ENCODE measurements at places on chromosomes 3 and 15.

DNA sequence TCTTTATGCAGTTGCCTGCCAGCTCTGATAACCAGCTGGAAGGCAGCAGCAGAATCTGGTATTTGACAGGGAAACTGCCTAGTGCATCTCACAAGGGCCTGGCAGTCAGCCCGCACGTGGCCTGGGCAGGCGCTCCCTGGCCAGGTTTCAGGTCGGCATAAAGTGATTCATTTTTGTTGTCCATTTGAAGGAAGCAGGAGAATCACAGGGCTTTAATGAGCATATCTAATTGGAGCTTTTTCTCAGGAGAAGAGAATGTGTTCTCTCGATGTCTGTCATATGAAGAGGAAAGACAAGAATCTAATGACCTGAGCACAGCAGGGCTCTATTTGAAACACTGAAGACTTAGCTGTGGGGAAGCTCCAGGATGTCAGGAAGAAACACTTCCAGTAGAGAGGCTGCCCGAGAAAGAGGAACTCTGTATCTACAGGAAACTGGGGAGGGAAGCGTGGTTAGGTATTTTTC lies 98.8 kb upstream of the MB21D2 start:
- DNase-seq, result no peak

GRCh38 chr15:96020133-96020532 lies 310.4 kb upstream of the NR2F2 start:
- DNase-seq, result no peak

- no peak for DNase-seq
Observed at GRCh38 chr3:1446531-1446930, 353.7 kb downstream of the CNTN6 start.

GRCh38 chr15:51227940-51228732 lies 110.3 kb downstream of the CYP19A1 start:
- DNase-seq, result no peak

DNA sequence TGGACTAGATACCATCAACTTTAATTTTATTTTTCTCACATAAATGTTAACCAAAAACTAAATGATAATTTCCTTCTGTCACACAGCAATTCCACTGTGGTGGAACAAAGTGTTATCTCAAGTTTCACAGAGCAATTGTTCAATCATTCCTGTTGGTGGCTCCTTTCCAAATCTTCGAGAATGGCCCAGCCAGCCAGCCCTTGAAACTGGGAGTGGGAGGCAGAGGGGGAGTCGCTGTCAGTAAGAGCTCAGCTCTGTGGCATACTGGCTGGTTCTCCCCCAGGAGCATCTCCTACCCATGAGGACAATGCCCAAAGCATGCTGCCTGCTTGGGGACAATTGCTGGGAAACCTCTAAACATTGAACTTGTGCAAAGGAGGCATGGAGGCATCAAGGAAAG lies 47.7 kb downstream of the MECOM start:
- DNase-seq, result no peak

- no peak for DNase-seq
Observed at GRCh38 chr15:53716909-53717876, 42.3 kb downstream of the WDR72 start.

DNA sequence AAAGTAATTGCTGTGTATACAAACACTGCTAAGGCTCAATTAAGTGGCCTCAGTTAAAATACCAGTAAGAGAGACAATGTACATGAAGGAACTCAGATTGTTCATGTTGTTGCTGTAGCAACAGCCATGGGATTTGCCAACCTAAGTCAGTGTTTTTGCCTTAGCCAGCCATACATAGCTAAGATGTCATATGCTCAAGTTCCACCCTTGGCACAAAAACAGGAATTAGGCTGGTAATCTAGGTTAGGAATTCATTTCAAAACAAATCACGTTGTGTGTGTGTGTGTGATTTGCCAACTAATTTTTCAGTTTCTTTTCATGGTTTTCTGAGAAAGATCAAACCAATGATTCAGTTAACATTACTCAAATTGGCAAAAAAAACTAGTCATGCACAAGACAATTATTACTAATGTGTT lies 143.7 kb upstream of the KCNMB2 start:
- no peak for DNase-seq

DNA sequence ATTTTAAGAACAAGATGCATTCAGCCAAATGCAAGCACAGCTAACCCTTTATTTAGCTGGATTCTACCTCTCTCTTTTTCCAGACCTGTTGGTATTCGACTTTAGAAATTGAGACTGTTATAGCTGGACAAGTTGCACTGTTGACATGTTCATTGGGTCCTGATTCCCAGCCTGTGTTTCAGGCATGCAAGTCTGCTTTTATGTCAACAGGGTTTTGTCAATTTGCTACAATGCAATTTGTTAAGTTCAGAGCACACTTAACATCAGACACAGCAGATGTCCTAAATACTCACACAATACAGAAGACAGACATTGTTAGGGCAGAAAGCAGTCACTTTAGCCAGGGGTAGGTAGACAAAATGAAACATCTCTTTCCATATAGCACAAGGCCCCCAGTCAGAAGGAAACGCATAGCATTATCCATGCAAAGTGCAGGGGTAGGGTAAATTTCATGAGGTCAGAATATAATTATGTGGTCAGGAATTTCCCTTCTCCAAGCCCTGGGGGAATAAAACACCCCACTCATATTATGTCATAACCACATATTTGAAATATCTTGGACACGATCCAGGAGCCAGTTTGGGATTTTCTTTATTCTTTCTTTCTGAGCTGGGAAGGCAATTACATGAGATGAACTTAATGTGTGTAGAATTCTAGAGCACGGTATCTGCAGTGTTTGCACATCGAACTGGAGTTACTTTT lies 504.1 kb downstream of the NTRK3 start:
- DNase-seq, result no peak

GRCh38 chr3:126259411-126260391 lies 79.3 kb upstream of the ALDH1L1 start:
- DNase-seq, result no peak

Measured in T-cell (primary cell).